ENCODE measurements at places on chromosomes 2 and 18. TPM values are rescaled to one million over a fixed set of nuclear protein-coding genes. Genes with fewer than 3 reads are reported as not detected.

DNA sequence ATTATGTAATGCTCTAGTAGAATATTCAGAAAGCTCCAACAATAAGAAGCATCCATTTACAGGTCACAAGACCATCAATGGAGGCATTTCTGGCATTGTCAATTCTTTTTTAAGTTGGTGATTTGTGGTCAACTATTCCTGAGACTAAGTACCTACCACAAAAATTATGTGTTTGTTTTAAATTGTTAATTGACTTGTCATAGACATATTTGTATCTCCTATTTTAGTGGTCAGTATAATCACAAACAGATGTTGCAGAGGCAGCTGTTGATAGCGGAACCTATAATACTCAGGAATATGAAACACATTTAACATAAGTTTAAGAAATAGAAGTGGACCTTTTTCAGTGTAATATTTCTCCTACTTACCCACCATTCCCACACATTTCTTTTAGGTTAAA lies 430.1 kb downstream of the CCDC85A start:
- no peak overlapping the region for H3K4me3 ChIP-seq
- DNase-seq, result no peak
- H3K27ac ChIP-seq, result no peak overlapping the region
- no peaks in the 10 kb centered on the region for H3K27me3 ChIP-seq

DNA sequence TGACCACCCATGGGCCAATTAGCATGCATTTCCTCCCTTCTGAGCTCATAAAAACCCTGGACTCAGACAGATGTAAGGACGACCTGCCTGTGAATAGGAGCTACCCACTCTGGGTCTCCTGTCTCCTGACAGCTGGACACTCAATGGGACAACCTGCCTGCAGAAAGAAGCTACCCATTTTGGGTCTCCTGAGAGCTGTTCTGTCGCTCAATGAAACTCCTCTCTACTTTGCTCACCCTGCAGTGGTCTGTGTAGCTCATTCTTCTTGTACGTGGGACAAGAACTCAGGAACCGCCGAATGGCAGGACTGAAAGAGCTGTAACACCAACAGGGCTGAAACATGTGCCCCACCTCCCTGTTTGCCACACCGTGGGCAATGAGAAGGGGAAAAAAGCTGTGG lies 60.3 kb upstream of the DYNC1I2 start:
- H3K4me1 ChIP-seq, result no peaks in the 10 kb centered on the region
- no peak overlapping the region for H3K4me3 ChIP-seq
- DNase-seq, result no peak
- no peaks in the 10 kb centered on the region for H3K27me3 ChIP-seq
- H3K27ac ChIP-seq, result no peak overlapping the region
- no peaks in the 10 kb centered on the region for H3K36me3 ChIP-seq

- H3K36me3 ChIP-seq, result peaks cover 2% of the 10 kb centered on the region
- H3K4me1 ChIP-seq, result no peaks in the 10 kb centered on the region
- DNase-seq, result no peak
- no peaks in the 10 kb centered on the region for H3K27me3 ChIP-seq
These were observed 13.3 kb downstream of the TMEM177 start for GRCh38 chr2:119692310-119692709.

DNA sequence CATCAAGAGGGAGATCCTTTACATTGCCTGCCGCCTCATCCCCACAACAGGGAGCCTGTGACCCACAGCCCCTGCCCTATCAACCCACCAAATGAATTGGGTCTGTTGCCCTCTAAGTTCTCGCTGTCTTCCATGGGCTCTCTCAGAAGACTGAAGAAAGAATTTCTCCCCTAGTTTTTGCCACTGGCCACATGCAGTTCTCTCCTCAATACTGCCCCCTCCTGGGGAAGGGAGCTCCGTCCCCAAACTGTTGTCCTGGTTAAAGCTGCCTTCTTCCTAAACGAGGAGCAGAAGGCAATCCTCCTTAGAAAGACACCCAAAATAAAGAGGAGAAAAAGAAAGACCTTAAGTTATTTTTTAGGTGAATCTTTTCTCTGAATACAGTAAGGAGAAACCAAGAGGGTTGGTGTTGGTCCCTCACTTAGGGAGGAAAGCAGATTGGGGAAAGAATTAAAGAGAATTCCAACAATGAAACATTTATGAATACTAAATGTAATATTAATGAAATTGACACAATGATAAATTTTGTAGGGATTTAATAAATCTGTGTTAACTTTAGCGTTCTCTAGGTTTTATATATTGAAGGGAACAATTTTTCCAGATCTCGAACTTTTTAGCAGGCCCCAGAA lies 31.1 kb upstream of the SATB2 start:
- peak; percentile 83 for DNase-seq
- no peak overlapping the region for H3K4me3 ChIP-seq
- no peaks in the 10 kb centered on the region for H3K4me1 ChIP-seq
- H3K27ac ChIP-seq, result no peak overlapping the region
- H3K27me3 ChIP-seq, result no peaks in the 10 kb centered on the region

- H3K4me1 ChIP-seq, result no peaks in the 10 kb centered on the region
- no peaks in the 10 kb centered on the region for H3K36me3 ChIP-seq
- no peak overlapping the region for H3K27ac ChIP-seq
- DNase-seq, result no peak
- H3K4me3 ChIP-seq, result no peak overlapping the region
These were observed 52.8 kb downstream of the MARCO start for GRCh38 chr2:118994778-118995177.

Gene GLS
- total RNA-seq, result 99.5 TPM

Gene TNFRSF11A
- 0.37 TPM for total RNA-seq
